ENCODE measurements at places on chromosomes 1 and 21.

DNA sequence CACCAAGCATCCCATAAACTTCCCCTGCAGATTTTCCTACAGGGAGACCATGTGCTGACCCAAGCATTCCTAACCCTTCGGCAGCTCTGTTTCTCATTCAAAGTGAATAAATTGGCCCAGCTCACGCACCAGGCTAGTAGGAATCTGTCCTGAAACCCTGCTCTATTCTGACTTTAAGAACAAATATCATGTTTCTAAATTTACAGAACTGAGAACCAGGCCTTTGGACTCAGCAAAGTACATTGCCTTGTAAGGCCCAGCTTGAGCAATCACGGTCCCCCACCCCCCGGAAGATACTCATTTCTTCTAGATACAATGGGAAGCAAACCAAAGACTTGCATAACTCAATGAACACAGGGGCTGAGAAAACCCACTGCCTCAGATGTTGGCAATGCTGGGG, 160.1 kb upstream of the NFIA start:
- no peak for DNase-seq

GRCh38 chr1:110012100-110012780, 22.2 kb upstream of the STRIP1 start:
- DNase-seq, result no peak

DNA sequence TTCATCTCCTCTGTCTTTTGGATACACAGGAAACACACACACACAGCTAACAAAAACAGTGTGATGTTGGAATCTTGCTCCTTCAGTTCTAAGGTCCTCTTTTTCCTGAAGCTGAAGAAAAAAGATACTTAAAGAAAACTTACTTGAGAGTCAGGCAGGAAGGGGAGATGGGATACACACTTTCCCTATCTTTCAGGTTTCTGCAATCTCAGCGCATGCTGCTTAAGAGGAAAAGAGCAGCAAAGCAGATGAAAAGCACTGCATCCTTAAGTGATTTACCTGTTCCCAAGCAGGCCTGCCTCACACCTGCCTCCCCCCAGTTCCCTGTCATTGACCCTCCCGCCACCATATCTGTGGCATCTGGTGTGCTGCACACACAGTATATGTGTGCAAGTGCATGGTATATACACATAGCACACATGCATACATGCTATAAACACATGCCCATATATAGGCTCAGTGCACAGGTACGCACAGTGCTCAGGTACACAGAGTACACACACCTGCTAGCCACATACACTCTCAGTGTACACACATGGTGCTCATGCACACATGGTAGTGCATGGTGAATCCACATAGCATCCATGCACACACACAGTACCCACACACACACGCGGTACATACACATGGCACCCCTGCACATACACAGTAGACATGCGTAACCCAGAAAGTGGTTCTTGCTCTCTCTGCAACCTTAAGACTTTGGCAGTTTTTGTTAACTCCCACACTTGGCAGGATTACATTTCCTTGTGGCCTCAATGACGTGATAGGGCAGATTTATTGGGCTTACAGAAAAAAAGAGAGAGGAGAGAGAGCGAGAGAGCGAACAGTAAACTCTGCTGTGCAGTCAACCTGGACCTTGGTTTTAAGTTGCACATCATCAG, 166.9 kb downstream of the TOMM20 start:
- peak; percentile 82 for DNase-seq

DNA sequence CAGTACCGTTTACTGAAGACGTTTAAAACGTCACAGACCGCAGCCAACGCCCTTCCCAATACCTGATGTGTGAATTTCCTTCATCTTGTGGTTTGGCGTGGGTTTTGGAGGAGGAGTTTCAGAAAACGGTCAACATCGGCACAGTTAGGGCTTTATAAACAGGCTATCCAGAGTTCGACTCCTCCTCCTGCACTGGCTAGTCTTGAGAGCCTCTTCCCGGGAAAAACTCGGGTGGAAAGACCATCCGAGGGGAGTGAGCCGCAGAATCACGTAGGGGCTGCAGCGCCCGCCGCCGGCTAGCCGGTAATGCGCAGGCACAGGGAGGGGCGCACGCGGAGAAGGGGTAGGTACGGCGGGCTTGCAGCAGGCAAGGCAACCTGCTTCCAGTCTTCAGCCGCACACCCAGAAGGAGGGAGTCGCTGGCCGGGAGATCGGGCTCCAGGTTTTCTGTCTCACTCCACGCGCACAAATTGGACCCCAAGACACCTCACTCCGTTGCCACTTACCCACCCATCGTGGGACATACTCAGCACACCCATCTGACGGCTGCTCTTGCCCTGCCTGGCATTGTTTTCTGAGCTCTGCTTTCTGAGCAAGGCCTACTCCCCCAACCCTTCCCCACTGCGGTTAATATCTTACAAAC, 25.4 kb downstream of the SLC19A2 start:
- no peak for DNase-seq

DNA sequence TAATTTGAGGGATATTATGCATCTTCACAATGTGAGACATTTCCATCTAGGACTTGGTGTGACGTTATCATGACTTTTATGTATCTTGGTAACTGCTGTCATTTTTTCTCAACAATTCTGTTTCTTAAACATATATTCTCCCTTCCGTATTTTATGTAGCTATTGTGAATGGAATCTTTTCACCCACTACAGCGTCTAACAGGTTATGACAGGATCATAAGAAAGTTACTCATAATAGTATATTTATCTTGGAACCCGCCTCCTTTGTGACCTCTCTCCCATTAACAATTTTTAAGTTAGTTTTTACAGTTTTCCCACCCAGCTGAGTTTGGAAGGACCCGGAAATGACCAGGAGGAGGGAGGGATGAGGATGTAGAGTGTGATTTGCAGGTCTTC, 6.8 kb upstream of the DMRTA2 start:
- no peak for DNase-seq

- no peak for DNase-seq
Observed at GRCh38 chr1:3746389-3746829, 5.8 kb upstream of the CCDC27 start.

- DNase-seq, result peak; percentile 22
Observed at GRCh38 chr21:34886240-34887104, 162.6 kb downstream of the RUNX1 start.

- peak; percentile 62 for DNase-seq
Observed at GRCh38 chr1:223258751-223259198, 105.2 kb downstream of the SUSD4 start.
